ENCODE measurements at places on chromosomes 7 and 10.
A peak's percentile ranks its signal among the peaks of the same experiment; 100 is the strongest.

- DNase-seq, result no peak
These were observed 409 bp downstream of the DNMBP start for GRCh38 chr10:100009283-100009792.

- no peak for DNase-seq
These were observed 79.7 kb upstream of the FAM3C start for GRCh38 chr7:121475806-121476205.

GRCh38 chr7:73345538-73345937 is 17.6 kb downstream of the FKBP6 start:
- no peak for DNase-seq

- peak; percentile 38 for DNase-seq
These were observed 25.8 kb upstream of the PPP2R2D start for GRCh38 chr10:131874991-131875451.

GRCh38 chr7:134021836-134022235 is 105.3 kb upstream of the LRGUK start:
- DNase-seq, result no peak

DNA sequence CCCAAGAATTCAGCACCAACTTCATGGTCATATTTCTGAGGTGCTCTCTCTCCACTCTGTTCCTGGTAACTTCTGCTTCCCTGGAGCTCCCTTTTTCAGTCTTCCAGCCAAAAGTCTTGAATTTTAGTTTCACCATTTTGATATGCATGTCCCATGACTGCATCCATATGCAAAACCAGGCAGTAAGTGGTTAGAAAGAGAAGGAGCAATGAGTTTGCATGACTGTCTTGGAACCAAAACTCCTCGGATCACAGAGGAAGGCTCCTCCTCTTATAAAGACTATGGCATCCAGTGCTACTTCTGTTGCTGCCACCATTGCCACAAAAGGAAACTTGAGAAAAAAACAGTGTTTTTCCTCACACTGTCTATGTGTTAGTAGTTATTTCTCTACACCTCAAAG is 269.1 kb upstream of the GLI3 start:
- no peak for DNase-seq

DNA sequence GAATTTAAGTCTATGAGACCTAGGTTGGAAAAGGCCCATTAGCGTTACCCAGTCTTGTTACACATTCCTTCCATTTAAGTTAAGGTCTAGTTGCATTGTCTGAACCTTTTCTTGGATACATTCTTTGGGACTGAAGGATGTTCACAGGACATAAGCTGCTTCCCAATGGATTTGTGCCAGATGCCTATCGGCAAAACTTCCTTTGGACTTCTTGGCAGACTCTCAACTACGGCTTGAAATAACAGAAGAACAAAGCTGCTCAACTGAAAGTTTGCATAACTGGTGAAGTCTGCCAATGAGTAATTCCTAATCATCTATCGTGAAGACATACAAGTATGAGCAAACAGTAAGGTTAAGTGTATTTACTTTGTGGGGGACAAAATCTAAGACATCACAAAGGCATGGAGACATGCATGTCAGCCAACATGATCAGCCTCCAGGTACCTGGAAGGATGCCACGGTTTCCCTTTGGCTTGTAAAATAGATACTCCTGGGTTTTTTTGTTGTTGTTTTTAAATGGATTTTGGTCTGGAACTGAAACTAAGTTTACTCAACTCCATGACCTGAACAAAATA is 35.4 kb downstream of the MALSU1 start:
- DNase-seq, result peak; percentile 94

DNA sequence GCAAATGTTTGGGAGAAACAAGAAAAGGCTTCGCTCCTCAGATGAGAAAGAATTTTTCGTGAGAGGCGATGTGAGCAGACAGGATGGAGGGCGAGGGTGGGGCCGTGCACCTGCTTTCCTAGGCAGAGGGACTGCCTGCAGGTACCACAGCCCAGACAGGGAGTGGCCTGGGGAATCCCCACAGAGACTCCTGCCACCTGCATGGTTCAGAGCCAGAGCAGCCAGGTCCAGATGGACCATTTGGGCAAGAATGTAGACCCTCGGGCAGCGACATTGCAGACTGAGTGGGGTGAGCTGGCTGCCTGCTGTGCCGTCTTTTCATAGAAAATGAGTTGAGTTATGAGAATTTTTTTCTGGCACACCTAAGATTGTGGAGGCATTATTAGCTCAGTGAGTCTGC is 216.8 kb downstream of the SNX10 start:
- DNase-seq, result no peak

GRCh38 chr7:83806538-83806937 is 157.6 kb upstream of the SEMA3E start:
- DNase-seq, result no peak

Data from fibroblast of skin of left quadriceps (primary cell).